NCI-H146 (cell line): ENCODE measurements at places on chromosomes 13 and 19.
A peak's percentile ranks its signal among the peaks of the same experiment; 100 is the strongest.

DNA sequence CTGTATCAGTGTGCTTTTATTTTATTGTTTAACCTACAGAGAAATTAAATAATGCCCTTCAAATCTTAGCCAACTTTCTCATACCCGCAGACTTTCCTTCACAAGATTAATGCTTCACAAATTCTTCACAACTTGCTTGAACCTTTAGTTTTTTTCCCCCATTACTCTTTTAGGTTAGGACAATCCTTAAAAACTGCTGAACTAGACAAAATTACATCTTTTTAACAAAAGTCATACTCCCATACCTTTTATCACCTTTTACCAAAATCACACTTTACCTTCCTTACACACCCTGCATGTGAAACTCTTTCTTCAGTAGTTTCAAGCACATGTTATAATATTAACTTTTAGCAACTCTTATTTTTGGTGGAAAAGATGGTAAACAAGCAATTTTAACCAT is 58.5 kb downstream of the SCGB2B2 start:
- no peak for DNase-seq

DNA sequence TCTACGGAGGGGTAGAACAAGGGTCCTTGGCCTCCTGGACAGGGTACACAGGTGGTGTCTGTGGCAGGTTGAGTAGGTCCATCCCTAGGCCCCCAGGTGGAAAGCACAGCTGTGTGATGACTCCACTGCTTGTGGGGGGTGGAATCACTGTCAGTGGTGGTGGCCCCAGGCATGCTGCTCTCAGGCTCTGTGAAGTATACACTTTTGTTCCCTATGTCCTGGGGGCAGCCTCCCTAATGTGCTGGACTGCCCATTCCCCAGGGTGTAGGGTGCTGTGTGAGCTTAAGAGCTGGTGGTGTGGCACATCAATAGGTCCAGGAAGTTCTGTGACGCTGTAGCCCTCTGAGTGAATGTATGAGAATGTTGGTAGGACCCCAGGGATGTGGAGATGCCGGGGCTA is 197.2 kb upstream of the SLC10A2 start:
- no peak for DNase-seq

- no peak for DNase-seq
These were observed 60.3 kb downstream of the ARHGEF7 start for GRCh38 chr13:111175372-111175771.

- DNase-seq = no peak
These were observed 105.5 kb downstream of the ZAR1L start for GRCh38 chr13:32209652-32210051.

GRCh38 chr19:50977626-50978025 is 6.1 kb downstream of the KLK7 start:
- DNase-seq = no peak

DNA sequence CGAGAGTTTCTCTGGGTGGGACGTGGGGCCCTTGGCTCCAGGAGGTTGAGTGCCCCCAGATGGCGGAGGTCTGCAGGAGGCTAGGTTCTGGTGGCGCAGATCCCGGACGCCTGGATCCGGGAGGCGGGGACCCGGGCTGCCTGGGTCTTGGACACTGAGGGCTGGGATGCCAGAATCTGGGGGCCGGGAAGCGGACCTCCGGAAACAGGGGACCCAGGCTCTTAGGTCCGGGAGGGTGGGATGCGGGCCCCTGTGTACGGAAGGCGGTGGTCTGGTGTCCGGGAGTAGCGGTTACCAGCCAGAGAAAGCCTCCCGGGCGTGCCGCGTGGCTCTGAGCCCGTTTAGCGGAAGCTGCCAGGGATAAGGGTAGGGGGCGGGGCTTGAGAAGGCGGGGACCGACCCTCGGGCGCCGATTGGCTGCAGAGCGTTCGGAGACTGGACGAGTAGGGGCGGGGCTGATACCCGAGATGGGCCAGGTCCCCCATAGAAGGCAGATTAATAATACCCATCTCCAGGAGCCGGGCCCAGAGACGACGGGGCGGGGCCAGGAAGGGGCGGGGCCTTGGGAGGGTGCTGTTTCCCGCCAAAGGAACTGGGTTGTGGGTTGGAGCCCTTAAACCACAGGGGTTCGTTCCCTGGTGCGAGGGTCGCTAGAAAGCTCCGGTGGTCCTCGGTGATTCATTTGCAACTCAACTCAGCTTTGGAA is at the start of gene SLC1A5:
Gene SLC1A5, minus strand, starts transcription at position 333 of the 706 bp plus-strand sequence. CDS start 629 bp downstream, outside the sequence.
- peak; percentile 96 for DNase-seq

- DNase-seq = no peak
These were observed 35.8 kb downstream of the ATP12A start for GRCh38 chr13:24716011-24716410.

DNA sequence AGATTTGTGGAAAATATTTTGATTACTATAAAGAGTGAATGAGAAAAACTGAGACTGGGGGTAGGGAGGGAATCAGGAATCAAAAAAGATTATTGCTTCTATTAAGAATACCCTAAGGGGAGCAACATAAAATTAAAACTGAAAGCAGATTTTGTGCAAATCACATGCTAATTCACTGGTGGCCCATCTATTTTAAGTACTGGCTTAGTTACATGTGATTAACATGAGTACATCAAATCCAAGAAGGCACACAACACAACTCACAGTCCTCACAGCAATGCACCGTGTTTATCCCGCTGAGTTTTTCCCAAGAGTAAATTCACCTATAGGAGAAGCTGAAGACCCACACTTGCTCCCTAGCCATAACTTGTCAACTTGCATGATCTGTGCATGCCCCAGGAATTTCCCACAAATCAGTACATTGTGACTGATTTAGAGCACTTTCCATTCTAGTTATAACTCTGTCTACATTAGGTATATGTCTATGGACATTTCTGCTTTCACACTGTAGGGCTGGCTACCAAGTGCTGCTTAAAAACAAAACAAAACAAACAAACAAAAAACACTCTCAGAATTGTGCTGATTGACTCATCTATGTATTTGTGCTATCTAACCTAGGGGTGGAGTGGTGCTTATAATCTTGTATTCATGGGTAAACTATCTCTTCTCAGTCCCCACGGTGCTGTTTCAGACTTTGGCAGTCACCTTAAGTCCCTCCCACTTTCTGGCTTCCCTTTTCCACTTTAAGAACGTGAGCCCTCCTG is 24.3 kb downstream of the AMER2 start:
- no peak for DNase-seq

DNA sequence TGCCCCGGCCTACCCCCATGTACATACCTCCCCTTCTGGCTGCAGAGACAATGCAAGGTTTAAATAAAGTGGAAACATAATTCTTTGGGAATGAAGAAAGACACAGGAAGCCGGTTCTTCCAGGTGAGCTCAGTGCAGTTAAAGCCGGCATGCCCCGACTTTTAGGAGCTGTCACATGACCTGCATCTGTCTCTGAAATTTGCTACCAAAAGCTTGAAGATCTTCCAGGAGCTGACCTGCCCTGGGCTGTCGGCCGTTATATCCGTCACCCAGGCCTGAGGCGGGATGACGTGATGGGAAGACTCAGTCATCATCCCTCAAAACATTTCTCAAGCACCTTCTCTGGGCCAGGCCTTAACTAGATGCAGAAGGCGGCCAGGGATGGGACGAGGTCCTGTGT is 10.3 kb downstream of the RAB8A start:
- no peak for DNase-seq

DNA sequence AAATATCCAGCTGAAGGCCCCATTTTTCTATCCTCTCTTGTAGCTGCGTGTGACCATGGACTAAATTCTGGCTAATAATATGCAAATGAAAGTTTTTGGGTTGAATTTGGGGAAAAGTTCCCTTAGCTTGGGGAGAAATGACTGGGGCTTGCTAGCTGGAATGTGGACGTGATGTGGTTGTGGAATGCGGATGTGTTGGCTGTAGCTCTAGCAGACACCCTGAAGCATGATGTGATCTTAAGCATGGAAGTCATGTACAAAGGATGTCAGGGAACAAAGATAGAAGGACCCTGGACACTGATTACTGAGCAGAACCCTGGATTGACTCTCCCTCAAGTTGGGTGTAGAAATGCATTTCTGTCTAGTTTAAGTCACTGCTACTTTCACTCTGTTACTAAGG is 25.4 kb upstream of the SCEL start:
- no peak for DNase-seq

DNA sequence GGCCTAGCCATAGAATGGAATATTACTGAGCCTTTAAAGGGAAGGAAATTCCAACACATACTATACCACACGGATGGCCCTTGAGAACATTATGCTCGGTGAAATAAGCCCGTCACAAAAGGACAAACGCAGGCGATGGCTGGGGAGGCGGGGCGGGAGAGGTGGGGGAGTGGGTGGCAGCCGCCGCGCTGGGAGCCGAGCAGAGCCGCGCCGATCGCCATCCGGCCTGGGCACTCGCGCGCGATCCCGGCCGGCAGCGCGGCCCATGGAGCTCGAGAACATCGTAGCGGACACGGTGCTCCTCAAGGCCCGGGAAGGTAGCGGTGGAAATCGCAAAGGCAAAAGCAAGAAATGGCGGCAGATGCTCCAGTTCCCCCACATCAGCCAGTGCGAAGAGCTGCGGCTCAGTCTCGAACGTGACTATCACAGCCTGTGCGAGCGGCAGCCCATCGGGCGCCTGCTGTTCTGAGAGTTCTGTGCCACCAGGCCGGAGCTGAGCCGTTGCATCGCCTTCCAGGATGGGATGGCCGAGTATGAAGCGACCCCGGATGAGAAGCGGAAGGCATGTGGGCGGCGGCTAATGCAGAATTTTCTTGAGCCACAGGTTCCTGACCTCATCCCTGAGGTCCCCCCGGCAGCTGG is 140.1 kb downstream of the ZDHHC20 start:
- DNase-seq = no peak

GRCh38 chr13:40058757-40059236 is 403.3 kb downstream of the COG6 start:
- no peak for DNase-seq

- DNase-seq = no peak
These were observed 118.3 kb upstream of the RNF113B start for GRCh38 chr13:98295371-98295770.

DNA sequence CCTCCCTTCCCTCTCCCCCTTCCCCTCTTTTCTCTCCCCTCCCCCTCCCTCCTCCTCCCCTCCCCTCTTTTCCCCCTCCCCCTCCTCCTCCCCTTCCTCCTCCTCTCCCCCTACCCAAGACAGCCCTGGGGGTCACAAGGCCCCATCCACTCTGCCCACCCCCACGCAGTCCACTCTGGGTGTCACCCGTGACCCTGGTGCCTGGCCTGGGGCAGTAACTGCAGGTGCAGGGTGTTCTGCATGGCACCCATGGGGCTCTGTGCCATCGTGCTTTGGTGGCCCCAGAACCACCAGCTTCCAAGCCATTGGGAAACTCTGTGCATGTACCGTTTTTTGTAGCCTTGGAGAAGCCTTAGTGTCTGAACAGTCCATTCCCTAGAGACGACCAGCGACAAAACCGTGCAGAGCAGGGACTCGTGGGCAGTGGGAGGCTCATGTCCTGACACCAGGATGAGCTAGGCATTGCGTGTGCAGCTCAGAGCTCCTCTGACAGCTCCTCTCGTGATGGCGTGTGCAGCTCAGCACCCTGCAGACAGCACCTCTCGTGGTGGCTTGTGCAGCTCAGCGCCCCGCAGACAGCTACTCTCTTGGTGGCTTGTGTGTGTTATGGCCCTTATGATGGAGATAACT is 43.7 kb upstream of the F7 start:
- no peak for DNase-seq

DNA sequence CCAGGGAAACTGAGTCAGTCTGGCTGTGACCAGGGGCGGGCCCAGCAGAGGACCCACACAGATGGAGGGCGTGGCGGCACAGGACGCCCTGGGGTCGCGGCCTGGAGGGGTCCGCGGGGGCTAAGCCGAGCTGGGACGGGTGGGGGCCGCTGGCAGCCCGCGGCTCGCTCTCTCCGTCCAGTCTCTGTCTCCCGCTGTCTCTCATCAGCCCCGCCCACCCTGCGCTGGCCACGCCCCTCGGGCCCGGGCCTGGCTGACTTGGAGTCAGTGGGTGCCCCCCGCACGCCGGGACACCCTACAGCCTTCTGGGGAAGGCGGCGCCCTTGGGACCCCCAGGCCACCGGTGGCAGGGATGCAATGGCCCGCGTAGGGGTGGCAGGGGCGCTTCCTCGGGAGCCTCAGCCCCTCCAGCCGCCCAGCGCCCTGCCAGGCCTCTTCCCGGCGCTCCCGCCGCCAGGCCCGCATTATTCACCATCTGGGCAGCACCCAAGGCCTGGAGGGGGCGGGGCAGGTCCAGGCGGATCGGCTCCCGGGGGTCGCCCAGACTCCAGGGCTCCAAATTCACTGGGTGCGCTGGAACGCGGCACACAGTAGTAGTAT is at the start of gene TBXA2R:
Gene TBXA2R, minus strand, starts transcription at position 186 of the 600 bp plus-strand sequence. CDS start 6,241 bp downstream, outside the sequence.
- peak; percentile 34 for DNase-seq

DNA sequence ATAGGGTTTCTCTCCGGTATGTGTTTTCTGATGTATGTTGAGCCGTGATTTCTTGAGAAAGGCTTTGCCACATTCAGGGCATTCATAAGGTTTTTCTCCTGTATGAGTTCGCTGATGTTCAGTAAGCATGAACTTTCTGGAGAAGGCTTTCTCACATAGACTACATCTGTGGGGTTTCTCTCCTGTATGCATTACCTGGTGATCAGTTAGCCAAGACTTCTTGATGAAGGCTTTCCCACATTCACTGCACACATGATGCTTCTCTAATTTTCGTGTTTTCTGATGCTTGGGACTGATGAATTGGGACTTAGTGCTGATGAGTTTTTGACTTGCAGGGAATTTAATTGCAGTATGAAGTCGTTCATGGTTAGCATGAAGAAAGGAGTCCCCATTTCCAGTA is 21.1 kb downstream of the ZNF350 start:
- no peak for DNase-seq

DNA sequence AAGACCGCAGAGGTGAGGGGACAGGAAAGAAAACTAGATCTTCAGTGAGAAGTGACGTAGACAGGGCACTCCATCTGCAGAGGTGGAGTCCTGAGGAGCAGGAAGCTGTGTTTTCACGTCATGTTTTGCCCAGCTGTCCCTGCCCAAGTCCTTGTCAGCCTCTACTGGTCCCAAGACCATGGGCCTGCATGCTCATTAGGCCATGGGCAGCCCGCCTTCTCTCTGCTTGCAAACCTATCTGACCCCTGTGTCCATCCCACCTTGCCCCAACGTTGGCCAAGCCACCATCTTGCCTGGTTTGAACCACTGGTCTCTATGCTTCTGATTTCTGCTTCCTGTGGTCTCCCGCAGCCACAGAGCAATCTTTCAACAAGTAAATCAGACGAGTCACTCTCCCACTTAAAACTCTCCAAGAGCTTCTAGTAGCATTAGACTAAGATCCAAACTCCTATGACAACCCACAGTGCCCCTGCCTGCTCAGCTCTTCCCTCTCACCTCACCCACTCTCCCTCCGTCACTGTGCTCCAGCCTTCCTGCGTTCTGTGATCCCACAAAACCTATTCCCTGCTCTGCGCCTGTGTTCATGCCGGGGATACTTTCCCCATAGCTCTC is 18.6 kb upstream of the CCNE1 start:
- DNase-seq = no peak

DNA sequence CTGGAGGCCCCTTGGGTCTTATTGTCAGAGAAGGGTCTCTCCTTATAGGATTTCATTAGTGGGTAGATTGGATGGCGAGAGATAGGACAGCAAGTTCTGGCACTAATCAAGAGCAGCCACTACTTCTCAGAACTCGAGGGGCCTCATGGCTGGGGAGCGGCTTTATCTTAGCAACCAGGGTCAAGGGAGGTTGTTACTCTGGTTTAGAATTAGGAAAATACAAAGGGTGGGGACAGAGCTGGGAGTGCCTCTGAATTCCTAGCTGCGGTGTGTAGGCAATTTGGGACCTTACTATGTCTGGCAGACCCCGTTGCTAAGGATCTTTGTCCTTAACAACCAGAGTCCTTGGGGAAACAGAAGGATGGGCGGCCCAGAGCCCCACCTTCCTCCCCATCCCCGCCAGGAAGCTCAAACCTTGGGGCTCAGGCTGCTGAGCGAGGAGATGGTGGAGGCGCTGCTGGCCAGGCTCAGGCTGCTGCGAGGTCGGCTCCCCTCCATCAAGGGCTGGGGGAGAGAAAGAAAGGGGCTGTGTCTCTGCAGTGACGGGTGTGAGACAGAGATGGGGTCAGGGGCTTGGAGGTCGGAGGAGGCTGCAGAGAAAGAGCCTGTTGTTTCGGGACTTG is 1.2 kb downstream of the PLEKHA4 start:
- no peak for DNase-seq
